ENCODE measurements at places on chromosomes 7 and 10.

GRCh38 chr10:1292611-1293031 is 236.4 kb downstream of the WDR37 start:
- H3K4me1 ChIP-seq = no peaks in the 10 kb centered on the region
- H3K27me3 ChIP-seq = peaks cover 32% of the 10 kb centered on the region
- no peak overlapping the region for H3K27ac ChIP-seq
- DNase-seq = no peak
- no peak overlapping the region for H3K4me3 ChIP-seq

- H3K4me1 ChIP-seq = no peaks in the 10 kb centered on the region
- H3K4me3 ChIP-seq = no peak overlapping the region
- peaks cover under 1% of the 10 kb centered on the region for H3K27me3 ChIP-seq
- no peak for DNase-seq
These were observed 13.1 kb downstream of the WNT16 start for GRCh38 chr7:121341933-121342332.

DNA sequence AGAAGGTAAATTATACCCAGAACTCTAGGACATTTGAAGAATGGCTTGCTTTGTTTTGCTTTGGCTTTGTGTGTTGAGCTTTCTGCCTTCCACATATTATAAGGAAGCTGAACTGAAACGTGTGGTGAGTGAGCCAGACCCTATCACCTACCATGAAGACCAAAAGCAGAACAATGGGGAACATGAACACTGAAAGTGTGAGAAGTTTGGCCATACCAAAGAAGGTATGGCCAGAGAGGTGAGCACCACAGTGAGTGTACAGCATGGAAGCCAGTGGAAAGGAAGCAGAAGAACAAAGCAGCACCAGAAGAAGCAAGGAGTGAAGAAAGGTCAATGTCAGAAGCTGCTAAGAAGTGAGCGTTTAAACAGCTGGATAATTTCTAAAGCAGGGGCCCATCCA is 59.7 kb upstream of the CCDC71L start:
- peaks cover 11% of the 10 kb centered on the region for H3K36me3 ChIP-seq
- peaks cover 10% of the 10 kb centered on the region for H3K4me1 ChIP-seq
- no peak for DNase-seq
- H3K4me3 ChIP-seq = no peak overlapping the region
- H3K27me3 ChIP-seq = no peaks in the 10 kb centered on the region

GRCh38 chr10:130999376-131000202 is 311.9 kb downstream of the TCERG1L start:
- no peaks in the 10 kb centered on the region for H3K4me1 ChIP-seq
- no peak overlapping the region for H3K4me3 ChIP-seq
- DNase-seq = peak; percentile 31
- H3K27me3 ChIP-seq = no peaks in the 10 kb centered on the region
- no peaks in the 10 kb centered on the region for H3K36me3 ChIP-seq

DNA sequence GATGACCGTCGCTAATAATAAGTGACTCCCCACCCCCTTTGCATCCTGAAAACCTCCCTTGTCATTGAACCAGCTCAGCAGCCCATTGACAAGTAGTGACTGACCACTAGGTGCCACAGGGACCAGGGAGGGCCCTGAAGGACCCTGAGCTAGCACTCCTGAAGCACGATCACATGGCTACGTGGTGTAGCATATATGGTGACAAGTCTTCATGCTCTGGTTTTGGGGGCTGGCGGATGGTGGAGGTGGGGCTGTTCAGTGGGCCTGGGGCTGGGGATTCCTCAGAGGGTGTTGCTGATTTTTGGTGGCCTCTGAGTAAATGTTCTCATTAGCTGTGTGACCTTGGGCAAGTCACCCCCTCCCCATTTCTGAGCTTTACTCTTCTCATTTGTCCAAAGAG is 4.7 kb downstream of the ADAMTS14 start:
- no peaks in the 10 kb centered on the region for H3K36me3 ChIP-seq
- no peak overlapping the region for H3K27ac ChIP-seq
- peaks cover 29% of the 10 kb centered on the region for H3K27me3 ChIP-seq

- no peaks in the 10 kb centered on the region for H3K36me3 ChIP-seq
- H3K4me1 ChIP-seq = no peaks in the 10 kb centered on the region
- H3K27me3 ChIP-seq = peaks cover 14% of the 10 kb centered on the region
- H3K27ac ChIP-seq = no peak overlapping the region
- H3K4me3 ChIP-seq = no peak overlapping the region
- no peak for DNase-seq
These were observed 315.5 kb downstream of the RPS24 start for GRCh38 chr10:78349165-78349516.

DNA sequence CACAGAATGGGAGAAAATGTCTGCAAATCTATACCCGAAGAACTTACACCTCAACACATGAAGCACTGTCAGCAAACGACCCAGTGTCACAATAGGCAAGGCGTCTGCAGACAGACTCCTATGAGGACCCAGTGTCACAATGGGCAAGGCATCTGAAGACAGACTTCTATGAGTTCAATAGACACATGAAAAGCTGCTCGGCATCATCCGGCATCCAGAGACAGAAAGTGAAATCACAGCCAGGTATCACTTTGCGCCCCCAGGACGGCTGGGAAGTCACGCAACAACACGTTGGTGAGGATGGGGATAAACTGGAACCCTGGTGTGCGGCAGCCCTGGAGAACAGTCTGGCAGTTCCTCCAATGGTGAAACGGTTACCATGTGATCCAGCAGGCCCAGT is 273.2 kb downstream of the ELFN1 start:
- no peak overlapping the region for H3K4me3 ChIP-seq
- no peak overlapping the region for H3K27ac ChIP-seq
- peaks cover 5% of the 10 kb centered on the region for H3K27me3 ChIP-seq
- DNase-seq = no peak
- H3K4me1 ChIP-seq = peaks cover 60% of the 10 kb centered on the region
- peaks cover under 1% of the 10 kb centered on the region for H3K36me3 ChIP-seq

DNA sequence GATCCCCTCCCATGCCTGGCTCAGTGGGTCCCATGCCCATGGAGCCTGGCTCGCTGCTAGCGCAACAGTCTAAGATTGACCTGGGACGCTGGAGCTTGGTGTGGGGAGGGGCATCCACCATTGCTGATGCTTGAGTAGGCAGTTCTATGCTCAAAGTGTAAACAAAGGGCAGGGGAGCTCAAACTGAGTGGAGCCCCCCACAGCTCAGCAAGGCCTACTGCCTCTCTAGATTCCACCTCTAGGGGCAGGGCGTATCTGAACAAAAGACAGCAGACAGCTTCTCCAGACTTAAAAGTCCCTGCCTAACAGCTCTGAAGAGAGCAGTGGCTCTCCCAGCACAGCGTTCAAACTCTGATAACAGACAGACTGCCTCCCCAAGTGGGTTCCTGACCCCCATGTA is 31.2 kb upstream of the FFAR4 start:
- no peaks in the 10 kb centered on the region for H3K36me3 ChIP-seq
- peaks cover 30% of the 10 kb centered on the region for H3K27me3 ChIP-seq
- no peaks in the 10 kb centered on the region for H3K4me1 ChIP-seq

Measured in activated CD8-positive, alpha-beta memory T cell treated with anti-CD3 and anti-CD28 coated beads, Interleukin-2, amount 10 ng/mL, durations not matched to agents 7 days and 5 days (primary cell).